Coronary artery (tissue), 2 donors: ENCODE measurements at places on chromosomes 13 and 19.

DNA sequence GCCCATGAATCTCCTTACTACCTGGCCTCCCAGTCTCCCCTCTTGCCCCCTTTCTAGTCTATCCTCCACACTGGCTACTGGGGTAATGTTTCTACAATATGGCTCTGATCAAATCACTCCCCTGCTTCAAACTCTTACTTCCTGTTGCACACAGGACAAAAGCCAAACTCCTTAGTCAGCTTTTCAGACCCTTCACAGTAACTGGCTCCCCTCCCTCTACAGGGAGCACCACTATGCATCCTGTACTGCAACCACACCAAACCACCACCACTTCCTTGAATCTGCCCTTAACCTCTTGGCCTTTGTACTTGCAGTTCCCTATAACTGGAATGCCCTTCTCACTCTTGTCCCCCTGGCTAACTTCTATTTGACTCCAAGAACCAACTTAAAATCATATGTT lies 32.2 kb downstream of the DEDD2 start:
- DNase-seq: no peak

DNA sequence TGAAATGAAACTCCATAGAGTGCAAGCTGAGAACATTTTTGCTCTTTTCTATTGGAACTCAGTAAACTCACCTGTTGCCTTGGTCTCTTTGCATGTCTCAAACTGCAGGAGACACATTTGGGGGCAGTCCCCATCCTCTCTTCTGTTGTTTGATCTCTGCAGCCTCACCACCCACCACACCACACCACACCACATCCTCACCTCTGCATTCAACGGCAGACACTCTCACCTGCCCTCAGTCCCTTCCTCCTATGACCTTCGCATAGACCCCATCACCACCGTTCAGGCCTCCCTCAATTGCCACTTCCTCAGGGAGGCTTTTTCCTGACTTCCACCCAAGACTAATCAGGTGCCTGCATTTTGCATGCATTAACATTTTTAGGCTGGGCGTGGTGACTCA lies 14.4 kb upstream of the TPM4 start:
- no peak for DNase-seq

- no peak for DNase-seq
These were observed 1568.1 kb downstream of the EFNB2 start for GRCh38 chr13:104967376-104967775.

DNA sequence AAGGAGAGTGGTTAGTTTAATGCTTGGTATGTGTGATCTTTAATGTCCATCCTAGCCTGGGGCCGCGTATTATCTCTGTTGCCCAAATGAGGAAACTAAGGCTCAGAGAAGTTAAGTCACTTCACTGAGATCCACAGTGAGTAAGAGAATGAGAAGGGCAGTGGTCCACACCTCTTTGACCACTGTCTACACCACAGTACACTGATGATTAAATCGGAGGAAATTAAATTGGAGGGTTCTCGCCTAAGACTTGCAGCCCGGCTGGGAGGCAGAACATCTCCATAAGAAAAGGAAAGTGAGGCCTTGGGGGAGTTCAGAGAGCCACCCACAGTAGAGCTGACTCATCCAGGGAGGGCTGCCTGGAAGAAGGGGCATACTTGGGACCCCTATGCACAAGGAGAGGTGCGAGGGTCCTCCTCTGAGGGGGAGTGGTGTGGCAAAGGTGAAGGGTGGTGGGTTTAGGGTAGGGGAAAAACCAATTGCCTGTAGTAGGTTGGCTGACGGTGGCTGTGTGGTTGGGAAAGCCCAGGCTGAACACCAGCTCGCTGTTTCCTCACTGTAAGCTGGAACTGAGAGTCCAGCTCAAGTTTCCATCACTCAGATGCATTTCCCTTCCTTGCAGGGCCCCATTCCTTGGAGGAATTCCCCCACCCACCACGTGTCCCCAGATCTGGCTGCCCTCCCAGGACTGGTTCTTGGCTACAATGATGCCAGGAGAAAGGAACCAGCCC lies 15.0 kb upstream of the DHRS12 start:
- no peak for DNase-seq

DNA sequence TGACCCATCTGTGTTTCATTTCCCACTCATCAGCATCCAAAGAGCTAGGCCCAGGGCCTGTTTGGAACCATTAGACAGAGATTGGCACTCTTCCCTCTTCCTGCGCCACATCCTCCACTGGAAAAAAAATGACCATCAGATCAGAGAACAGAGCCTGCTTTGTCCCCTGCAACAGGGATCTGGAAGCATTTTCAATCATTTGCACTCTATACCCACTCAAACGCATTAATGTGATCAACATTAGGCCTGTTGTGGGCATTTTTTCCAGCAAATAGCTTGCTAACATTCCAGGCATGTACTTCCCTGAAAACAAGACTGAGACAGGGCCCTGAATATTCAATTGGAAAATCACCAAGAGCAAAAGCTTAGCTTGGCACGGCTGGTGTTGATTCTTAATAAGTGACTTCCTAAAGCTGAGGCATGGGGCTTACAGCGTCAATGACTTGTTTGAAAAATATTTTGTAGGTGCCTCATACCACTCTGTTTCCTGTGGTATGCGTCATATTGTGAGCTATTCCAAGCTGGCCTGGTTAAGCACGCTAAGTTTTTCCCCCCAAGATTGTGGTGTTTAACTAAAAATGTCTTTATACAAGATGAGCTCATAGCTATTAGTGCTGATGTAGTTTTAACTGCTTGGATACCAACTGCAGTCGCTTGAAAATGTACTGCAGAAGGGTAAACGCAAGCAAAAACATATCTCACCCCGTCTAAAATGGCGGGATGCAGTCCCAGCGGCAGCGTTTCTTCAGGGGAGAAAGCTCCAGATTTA lies 404.4 kb downstream of the SPRY2 start:
- no peak for DNase-seq

DNA sequence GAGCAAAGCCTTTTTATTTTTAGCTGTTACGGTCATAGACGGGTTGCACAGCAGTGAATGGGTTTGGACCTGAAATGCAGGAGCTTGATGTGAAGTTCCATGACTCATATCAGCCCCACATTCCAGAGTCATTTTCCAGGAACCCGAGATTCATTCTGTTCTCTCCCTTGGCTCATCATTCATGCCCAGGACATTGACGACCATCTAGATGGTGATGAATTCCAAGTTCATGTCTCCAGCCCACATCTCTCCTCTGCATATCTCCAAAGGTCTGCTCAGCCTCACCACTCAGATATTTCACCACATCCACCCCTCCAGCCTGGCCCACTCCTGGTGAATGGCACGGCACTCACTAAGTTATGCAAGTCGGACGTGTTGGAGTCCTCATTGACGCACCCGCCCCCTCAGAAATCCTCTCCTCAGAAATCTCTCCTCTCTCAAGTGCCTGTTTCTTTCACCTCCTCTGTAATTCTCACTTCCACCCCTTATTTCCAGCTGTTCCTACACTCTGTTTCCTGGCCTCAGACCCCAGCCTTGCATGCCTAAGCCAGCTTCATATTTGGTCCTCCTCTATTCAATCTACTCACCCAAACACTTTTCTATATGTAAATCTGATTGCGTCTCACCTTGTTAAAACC lies 83.1 kb downstream of the ALOX5AP start:
- no peak for DNase-seq

DNA sequence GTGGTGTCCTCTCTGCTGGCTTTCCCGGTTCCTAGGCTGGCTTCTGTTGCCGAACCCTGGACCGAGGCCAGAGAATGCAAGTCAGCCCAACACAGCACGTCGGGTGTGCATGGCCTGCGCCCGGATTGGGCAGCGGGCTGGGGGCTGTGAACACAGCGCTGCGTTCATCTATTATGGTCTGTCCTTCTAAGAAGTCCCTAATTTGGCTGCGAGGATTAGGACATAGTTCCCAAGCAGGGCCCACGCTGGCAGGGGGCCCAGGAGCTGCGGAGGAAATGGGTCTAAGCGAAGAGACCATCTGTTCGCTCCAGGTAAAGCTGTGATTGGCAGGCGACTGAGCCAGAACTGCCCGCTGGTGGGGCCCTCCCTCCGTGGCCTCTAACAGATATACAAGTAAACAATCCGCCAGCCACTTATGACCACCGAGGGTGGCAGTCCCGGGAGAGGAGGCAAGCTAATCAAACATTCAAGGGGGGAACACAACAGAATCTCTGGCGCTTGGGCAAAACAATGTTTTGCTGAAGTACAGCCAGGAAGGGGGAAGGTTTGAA lies 6.0 kb downstream of the SYCE2 start:
- DNase-seq: peak; percentile 87

DNA sequence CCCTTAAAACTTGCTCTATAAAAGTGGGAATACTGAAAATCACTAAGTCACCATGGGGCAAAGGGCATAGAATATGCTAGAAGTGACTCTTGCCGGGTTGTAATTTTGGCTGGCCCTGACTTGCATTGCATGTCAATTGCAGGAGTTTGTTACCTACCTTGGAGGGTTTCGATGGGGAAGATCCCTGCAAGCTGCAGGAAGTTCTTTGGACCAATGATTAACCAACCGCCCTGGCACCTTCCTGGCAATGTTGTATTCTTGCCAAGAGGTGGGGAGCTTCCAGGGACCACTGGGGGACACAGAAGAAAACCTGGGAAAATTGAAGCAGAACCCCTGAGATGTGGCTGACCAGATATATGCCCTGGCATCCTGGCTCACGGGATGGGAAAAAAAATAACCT lies 235.8 kb downstream of the B3GLCT start:
- no peak for DNase-seq

- no peak for DNase-seq
These were observed 14.7 kb downstream of the LYL1 start for GRCh38 chr19:13087795-13088537.

DNA sequence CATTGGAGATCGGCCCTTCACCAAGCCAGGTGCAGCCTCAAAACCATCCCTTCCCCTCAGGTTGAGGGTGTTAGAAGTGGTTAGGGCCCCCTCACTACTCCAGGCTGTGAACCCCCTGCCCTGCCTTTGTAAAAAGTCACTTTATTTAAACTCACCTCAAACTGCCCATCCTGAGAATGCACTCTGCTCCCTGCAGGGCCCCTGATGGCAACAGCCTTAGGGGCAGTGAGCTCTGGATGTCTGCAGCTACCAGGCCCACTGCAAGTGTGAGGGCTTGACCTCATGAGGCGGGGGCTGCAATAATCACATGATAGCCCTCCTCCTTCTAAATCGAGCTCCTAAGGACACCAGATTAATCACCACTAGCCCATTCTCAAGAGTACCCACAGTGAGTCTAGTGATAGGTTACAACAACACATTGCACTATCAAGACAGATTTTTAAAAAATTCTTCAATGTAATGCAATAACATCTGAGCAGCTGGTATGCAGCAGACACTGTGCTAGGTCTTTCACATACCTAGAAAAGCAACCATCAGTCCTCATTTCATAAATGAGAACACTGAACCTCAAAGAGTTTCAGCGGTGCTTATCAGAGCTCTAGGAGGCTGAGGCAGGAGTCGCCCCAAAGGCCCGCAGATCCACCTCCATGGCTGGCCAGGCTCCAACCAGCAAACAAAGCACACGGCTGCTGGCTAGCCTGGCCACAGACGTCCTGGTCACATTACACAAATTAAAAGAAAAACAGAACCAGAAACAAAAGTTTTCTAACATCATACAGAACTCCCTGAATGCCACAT lies 26.0 kb downstream of the SLC7A1 start:
- DNase-seq: peak; percentile 28

DNA sequence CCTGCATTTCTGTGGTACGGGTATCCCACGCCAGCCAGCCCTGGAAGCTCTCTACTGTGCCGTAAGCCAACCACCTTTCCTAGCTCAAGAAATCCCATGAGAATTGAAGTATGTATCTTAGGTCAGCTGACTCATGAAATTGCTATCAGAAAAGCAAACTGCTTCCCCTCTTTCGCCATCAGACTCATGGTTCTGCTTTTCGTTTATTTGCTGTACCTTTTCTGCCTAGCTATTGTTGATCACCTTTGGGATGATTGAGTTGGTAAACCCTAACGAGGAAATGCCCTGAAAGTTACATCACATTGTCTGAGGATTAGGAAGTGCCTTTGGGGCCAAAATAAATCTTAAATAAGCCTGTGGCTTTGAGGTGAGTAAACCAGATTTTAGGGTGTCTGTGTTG lies at the start of gene ADGRE3:
Gene ADGRE3 (minus strand): TSS at position 81 of the 400 bp plus-strand sequence. CDS start 74 bp downstream, at position 7.
- DNase-seq: no peak

DNA sequence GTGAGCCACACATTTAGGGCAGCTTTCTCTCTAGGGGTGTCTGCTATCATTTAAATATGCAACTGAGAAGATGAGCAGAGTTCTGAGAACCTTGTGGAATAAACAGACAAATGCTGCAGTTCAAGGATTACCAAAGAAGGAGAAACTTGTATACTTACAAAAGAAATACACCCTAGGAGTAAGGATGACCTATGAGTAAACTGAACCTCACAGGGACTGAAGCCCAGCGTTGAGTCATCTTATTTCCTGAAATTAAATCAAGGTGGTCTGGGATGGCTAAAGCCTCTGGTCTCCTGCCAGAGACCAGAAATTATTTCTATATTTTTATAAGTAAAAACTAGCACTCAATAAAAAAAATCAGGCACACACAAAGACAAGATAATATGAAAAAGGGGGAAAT lies 40.1 kb downstream of the FAM216B start:
- no peak for DNase-seq
